Smooth muscle cell of trachea (primary cell): ENCODE measurements at places on chromosomes 2 and 18. TPM values are rescaled to one million over a fixed set of nuclear protein-coding genes. Genes with fewer than 3 reads are reported as not detected.

The SCYGR7 gene
- total RNA-seq: not detected in 2 replicates

The PROC gene
- total RNA-seq: not detected in 2 replicates

The NDC80 gene
- 1.7 and 41.5 TPM in 2 replicates for total RNA-seq

The ANKRD30BL gene
- total RNA-seq: not detected in 2 replicates

The MAPK4 gene
- total RNA-seq: not detected in 2 replicates

The KCNS3 gene
- 1.0 and 1.3 TPM in 2 replicates for total RNA-seq

The STPG4 gene
- total RNA-seq: 0.17 TPM in 1 of 2 replicates, not detected in the other

The CRYGD gene
- not detected in 2 replicates for total RNA-seq

The CFAP210 gene
- total RNA-seq: not detected in 2 replicates

The RBFA gene
- total RNA-seq: 23.7 and 29.4 TPM in 2 replicates

The IL36A gene
- total RNA-seq: not detected in 2 replicates

The DAW1 gene
- 0.17 and 0.29 TPM in 2 replicates for total RNA-seq
